A549 treated with CORT108297 at 1 μM for 4 hours (cell line): ENCODE measurements at places on chromosomes 12 and 14. TPM values are rescaled to one million over a fixed set of nuclear protein-coding genes. Genes with fewer than 3 reads are reported as not detected.

Gene TPH2
- total RNA-seq, result 0.03 to 0.07 TPM in 2 of 5 replicates, not detected in the others

Gene TMEM132C
- not detected in 5 replicates for total RNA-seq

Gene ANKS1B
- total RNA-seq, result 0.20 to 0.63 TPM (median 0.48 TPM) in 5 replicates

Gene LRCOL1
- not detected in 5 replicates for total RNA-seq

Gene ESR2
- total RNA-seq, result 0.01 to 0.08 TPM (median 0.07 TPM) in 5 replicates

Gene CEP290
- 6.3 to 8.0 TPM (median 6.5 TPM) in 5 replicates for total RNA-seq

Gene KLRC2
- total RNA-seq, result 1.3 to 2.7 TPM (median 2.1 TPM) in 5 replicates

Gene DPY19L2
- 1.8 to 2.2 TPM (median 2.1 TPM) in 5 replicates for total RNA-seq

Gene ASCL1
- total RNA-seq, result not detected in 5 replicates

Gene GOLGA5
- total RNA-seq, result 21.3 to 31.2 TPM (median 26.8 TPM) in 5 replicates

Gene CIROP
- total RNA-seq, result not detected in 5 replicates

Gene B3GNT4
- 0.54 to 1.2 TPM (median 0.91 TPM) in 5 replicates for total RNA-seq

Gene DDX47
- total RNA-seq, result 83.8 to 117 TPM (median 89.7 TPM) in 5 replicates

Gene TC2N
- total RNA-seq, result 0.54 to 0.70 TPM (median 0.64 TPM) in 5 replicates

Gene CLEC7A
- total RNA-seq, result not detected in 5 replicates

Gene SVOP
- 0.01 TPM in 1 of 5 replicates, not detected in the others for total RNA-seq

Gene BCL2L14
- not detected in 5 replicates for total RNA-seq

Gene SLC25A47
- total RNA-seq, result not detected in 5 replicates

Gene SERPINA1
- total RNA-seq, result 0.54 to 0.88 TPM (median 0.67 TPM) in 5 replicates

Gene WSCD2
- not detected in 5 replicates for total RNA-seq

Gene ZC3H10
- 2.2 to 3.5 TPM (median 3.0 TPM) in 5 replicates for total RNA-seq

Gene MFAP5
- total RNA-seq, result 0.09 to 0.25 TPM (median 0.14 TPM) in 3 of 5 replicates, not detected in the others

Gene NR1H4
- total RNA-seq, result 0.05 to 0.38 TPM (median 0.06 TPM) in 5 replicates

Gene ALDH2
- 67.9 to 95.4 TPM (median 94.5 TPM) in 5 replicates for total RNA-seq

Gene ALKBH1
- 15.2 to 16.9 TPM (median 16.0 TPM) in 5 replicates for total RNA-seq

Gene POTEG
- not detected in 5 replicates for total RNA-seq

Gene TBC1D30
- 1.5 to 1.7 TPM (median 1.7 TPM) in 5 replicates for total RNA-seq

Gene TNFAIP2
- total RNA-seq, result 327 to 421 TPM (median 389 TPM) in 5 replicates

Gene LMBR1L
- total RNA-seq, result 12.5 to 20.7 TPM (median 16.2 TPM) in 5 replicates

Gene CLEC6A
- not detected in 5 replicates for total RNA-seq

Gene DCN
- not detected in 5 replicates for total RNA-seq

Gene TRPV4
- 0.06 to 0.15 TPM (median 0.08 TPM) in 5 replicates for total RNA-seq

Gene MYF6
- total RNA-seq, result not detected in 5 replicates

Gene CIDEB
- 0.18 to 0.66 TPM (median 0.20 TPM) in 5 replicates for total RNA-seq

Gene BRMS1L
- total RNA-seq, result 11.0 to 16.3 TPM (median 12.2 TPM) in 5 replicates

Gene SUOX
- 7.9 to 10.5 TPM (median 9.1 TPM) in 5 replicates for total RNA-seq

Gene KRT75
- total RNA-seq, result 0.13 to 0.21 TPM (median 0.16 TPM) in 5 replicates

Gene KCNMB4
- total RNA-seq, result 0.16 to 0.47 TPM (median 0.20 TPM) in 5 replicates

Gene KRT81
- total RNA-seq, result 3,262 to 4,197 TPM (median 4,015 TPM) in 5 replicates

Gene MOK
- total RNA-seq, result 23.3 to 26.3 TPM (median 25.2 TPM) in 5 replicates

Gene M6PR
- total RNA-seq, result 153 to 167 TPM (median 159 TPM) in 5 replicates

Gene PKP2
- 2.7 to 2.8 TPM (median 2.7 TPM) in 5 replicates for total RNA-seq

Gene CFAP54
- 1.2 to 1.7 TPM (median 1.5 TPM) in 5 replicates for total RNA-seq
